ENCODE measurements at places on chromosomes 16 and 17. TPM values are rescaled to one million over a fixed set of nuclear protein-coding genes. Genes with fewer than 3 reads are reported as not detected.

Gene NOTUM
- total RNA-seq: 0.26 TPM

Gene HEATR9
- 6.7 TPM for total RNA-seq

Gene ZNF286A
- 29.9 TPM for total RNA-seq

GRCh38 chr16:3580251-3580651 is 3.0 kb upstream of the NLRC3 start:
- H3K36me3 ChIP-seq: peaks cover 13% of the 10 kb centered on the region
- H3K4me3 ChIP-seq: peak overlapping the region; percentile 11
- peaks cover 22% of the 10 kb centered on the region for H3K4me1 ChIP-seq
- no peaks in the 10 kb centered on the region for H3K27me3 ChIP-seq

Gene CSH2
- total RNA-seq: not detected

- no peaks in the 10 kb centered on the region for H3K27me3 ChIP-seq
- no peaks in the 10 kb centered on the region for H3K36me3 ChIP-seq
- peaks cover 46% of the 10 kb centered on the region for H3K4me1 ChIP-seq
- peak; percentile 69 for DNase-seq
Measured at GRCh38 chr17:73595479-73595878, 48.8 kb downstream of the SDK2 start.

DNA sequence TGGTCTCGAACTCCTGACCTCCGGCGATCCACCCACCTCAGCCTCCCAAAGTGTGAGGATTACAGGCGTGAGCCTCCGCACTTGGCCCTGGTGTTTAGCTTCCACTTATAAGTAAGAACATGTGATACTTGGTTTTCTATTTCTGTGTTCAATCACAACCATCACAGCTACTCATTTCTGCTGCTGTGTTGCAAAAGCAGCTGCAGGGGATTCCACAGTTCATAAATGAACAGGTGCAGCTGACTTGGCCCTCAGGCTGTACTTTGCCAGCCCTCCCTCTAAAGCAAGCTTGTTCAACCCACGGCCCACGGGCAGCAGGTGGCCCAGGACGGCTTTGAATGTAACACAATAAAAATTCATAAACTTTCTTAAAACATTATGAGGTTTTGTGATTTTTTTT is 79.2 kb downstream of the SLC39A11 start:
- no peak overlapping the region for H3K4me3 ChIP-seq
- H3K27me3 ChIP-seq: no peaks in the 10 kb centered on the region
- H3K27ac ChIP-seq: no peak overlapping the region
